ENCODE measurements at places on chromosomes 11 and 22.

DNA sequence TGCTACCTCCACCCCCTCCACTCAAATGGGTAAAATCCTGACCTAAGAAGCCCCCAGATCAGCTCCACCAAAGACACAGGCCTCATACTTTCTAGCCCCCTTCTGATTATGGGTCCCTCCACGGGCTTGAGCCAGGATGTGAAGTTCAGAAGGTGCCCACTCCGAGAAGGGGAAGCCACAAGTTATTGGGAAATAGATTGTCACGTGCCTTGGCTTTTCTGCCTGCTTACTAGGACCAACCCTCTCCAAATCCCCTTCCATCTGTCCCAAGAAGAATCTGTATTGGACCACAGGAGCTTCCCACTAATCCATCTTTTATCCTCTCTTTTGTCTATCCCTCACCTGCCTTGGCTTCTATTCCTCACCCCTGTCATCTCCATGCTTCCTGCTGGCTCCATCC, 3.0 kb upstream of the NRGN start:
- DNase-seq, result peak; percentile 90

DNA sequence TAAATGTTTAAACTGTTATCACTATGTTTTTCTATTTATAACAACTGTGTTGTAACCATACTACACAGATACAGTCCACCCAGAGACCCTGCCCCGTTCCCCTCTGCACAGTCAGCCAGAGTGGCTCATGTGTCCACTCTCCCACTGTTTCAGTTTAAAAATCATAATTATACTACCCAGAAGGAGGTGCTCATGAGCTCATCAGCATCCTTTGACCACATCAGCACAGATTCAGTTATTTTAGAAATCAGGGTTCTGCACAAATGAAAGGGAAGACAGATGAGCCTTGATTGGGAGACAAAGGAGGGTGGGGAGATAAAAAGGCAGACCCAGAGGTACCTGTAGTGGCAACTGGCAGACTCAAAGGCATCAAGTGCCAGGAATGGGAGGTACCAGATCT, 124.3 kb downstream of the RCN1 start:
- DNase-seq, result no peak

- no peak for DNase-seq
Measured at GRCh38 chr11:60864856-60865513, 2.4 kb upstream of the ZP1 start.

DNA sequence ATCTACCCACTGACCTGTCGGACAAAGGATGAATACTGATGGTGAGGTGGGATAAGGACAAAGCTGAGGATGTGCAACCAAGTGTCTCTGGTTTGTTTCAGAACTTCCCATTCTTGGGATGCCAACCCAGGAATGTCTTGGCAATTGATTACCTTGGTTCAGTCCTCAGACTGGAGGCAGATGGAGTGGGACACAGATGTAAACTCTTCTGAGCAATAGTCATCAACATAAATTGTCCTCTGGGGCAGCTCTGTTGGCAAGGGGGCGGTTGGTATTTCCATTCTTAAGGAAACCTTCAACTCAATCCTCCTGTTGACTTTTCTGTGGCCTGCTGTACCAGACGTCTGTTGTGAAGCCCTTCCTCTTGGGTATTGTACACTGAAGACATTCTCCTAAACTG, 6.8 kb downstream of the ABTB2 start:
- no peak for DNase-seq

DNA sequence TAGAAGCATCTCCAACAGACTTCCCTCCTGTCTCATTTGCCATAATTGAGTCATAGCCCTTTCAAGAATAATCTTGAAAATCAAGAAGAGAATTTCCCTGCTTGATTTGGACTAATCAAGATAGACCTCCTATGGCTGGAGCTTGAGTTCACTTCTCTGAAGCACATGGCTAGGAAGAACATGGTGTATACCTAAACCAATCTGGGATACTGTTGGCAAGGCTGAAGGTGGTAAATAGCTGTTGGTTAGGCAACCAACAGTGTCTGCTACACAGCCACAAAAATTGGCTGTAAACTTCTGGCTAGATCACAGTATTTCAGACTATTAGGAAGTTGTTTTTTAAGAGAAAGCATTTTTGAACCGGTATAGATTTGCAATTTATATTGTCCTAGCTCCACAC, 4.9 kb downstream of the CRYAB start:
- DNase-seq, result no peak

- DNase-seq, result no peak
Measured at GRCh38 chr22:34805771-34806170, 260.2 kb upstream of the ISX start.

DNA sequence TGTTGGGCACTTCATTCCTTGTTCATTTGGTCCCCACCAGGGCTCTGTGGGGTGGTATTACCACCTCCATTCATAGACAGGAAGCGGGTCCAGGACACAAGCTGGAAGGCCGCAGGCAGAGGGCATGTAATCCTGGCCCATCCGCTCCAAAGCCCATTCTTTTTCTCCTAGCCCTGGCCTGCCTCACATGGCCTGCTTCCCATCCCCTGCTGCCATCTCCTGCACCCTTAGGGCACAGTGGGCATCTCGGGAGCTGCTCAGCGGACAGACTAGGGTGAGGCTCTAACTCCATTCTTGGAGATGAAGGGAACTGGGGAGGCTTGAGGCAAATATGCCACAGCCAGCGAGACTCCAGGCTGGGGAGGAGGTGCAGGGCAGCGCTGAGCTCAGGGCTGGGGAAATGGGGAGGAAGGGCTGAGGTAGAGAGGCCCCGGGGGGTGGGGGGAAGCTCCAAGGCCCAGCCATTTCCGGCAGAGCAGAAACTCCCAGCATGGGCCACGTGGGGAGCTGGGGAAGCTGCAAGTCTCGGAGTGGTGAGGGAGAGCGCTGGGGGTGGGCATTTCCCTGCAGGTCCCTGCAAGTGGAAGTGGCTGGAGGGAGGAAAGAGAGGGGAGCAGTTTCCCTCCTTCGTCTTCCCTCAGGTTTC, 14.3 kb upstream of the BCL9L start:
- peak; percentile 94 for DNase-seq

DNA sequence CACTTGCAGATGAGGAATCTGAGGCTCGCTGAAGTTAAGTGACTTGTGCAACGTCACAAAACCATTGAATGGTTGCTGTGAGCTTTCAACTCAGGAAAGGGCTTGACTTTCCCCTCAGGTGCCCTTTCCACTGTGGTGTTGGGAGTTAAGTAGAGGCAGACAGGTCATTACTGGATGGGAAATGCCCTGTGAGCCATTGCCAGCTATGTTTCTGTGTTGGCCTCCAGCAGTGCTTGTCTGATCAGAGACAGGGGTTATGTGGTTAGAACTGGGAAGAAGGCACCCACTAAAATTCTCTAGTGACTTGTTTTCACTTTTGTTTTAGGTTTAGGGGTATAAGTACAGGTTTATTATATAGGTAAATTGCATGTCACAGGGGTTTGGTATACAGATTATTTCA, 96.6 kb downstream of the FDX1 start:
- DNase-seq, result no peak

DNA sequence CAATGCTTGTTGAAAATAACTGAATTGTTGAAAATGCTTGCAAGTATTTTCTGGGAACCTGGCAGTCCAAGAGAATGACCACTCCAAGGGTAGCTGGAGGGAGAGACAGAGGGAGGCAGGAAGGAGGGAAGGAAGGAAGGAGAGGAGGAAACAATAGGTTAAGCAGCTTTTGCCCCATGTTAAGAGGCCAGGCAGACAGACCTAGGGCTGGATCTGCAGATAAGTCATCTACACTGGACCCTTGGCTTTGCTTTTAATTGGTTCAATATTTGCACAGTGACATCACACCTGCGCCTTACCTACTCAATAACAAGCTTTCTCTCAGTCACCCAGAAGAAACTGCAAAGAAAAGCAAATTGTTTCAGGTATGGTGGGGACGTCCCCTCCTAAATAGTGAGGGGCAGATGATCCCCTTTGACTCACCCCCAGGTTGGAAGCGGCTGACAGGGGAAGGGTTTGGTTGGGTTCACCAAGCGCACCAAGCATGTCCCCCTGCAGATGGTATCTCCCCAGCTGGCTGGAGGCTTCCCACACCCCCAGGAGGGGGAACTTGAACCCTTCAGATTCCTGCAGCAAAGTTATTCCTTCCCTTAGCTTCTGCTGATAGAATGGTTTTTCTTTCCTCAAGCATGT, 24.3 kb downstream of the MYH9 start:
- DNase-seq, result no peak

- no peak for DNase-seq
Measured at GRCh38 chr22:25749420-25750169, 7.6 kb downstream of the MYO18B start.

- DNase-seq, result no peak
Measured at GRCh38 chr11:60477035-60477445, 15.5 kb upstream of the MS4A12 start.

- no peak for DNase-seq
Measured at GRCh38 chr11:26149585-26149984, 182.3 kb upstream of the ANO3 start.

GRCh38 chr22:27347951-27348350, 453.6 kb downstream of the MN1 start:
- DNase-seq, result no peak

- DNase-seq, result no peak
Measured at GRCh38 chr11:78605296-78605695, 30.6 kb upstream of the NARS2 start.

GRCh38 chr11:78796956-78797355, 222.3 kb upstream of the NARS2 start:
- DNase-seq, result no peak

DNA sequence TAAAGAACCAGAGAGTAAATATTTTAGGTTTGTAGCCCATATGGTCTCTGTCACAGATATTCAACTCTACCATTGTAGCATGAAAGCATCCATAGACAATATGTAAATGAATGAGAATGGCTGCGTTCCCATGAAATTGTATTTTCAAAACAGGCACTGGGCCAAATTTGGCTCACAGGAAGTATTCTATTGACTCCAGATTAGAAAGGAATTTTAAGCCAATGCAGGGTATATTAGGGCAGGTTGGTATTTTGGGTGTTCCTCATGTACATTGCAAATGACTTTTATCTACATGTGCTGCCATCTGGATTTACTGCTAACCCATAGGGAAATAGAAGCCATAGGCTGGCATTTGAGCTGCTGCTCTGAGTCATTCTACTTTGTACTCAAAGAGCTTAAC, 35.1 kb upstream of the PDGFD start:
- no peak for DNase-seq

- DNase-seq, result peak; percentile 16
Measured at GRCh38 chr11:44578279-44578678, 12.8 kb downstream of the CD82 start.

DNA sequence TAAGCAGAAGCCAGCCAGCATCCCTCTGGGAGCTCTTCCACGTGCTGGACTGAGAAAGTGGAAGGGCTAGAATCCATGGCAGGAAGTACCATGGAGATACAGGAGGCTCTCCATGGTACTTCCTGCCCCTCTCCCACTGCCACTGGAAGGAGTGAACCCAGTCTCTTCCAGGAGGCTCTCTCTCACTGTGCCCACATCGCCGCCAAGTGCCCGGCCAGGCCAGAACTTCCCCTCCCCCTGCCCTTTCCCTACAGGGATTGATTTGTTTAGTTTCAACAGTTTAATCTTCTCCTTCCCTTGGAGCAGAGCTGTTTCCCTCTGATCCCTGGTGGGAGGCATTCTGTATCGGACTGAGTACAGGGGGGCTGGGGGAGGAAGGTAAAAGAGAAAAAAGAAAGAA, 133.6 kb downstream of the DSCAML1 start:
- no peak for DNase-seq

DNA sequence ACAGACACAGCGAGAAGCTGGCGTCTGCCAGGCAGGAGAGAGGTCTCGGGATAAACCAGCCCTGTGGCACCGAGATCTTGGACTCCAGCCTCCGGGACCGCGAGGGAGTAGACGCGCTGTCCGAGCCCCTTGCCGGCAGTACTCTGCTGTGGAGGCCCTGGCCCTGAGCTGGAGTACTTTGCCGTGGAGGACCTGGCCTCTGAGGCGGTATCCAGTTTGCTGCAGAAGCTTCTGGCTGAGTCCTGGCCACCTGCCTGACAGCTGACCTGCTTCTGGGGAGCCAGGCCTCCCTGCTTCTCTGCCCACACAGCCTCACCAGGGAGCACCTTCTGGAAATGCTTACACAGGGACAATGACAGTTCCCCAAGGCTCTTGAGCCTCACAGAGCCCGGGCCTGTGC, 31.6 kb upstream of the CARS1 start:
- no peak for DNase-seq

DNA sequence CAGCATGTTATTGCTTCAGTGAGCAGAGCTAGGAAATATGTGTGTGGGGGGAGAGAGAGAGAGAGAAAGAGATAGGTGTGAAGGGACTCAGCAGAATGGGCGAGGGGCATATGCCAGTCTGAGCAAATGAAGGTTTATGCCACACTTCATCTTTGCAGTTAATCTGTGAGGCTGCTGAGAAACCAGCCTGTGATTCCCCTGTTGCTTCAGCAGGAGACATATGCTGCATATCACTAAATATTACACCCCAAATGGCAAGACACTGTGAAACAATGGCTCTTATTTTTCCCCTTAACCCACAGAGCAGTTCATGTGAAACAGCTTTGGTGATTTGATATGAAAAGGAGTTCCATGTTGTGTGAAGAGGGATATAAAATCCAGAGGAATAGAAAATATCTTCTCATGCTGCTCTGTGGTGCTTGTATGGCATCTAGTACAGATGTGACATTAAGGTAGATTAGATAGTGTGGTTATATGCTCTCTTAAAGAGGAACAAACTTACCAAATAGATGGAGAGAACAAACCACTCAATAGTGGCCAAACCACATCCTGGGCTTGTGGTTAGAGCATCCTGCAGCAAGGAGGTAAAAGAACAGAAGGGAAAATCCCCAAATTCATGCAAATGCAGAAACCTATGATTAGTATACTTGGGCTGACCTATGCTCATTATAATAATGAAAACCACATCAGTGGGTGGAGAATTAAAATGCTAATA, 864.2 kb downstream of the FAM181B start:
- DNase-seq, result peak; percentile 76

- no peak for DNase-seq
Measured at GRCh38 chr11:42571131-42571877, 740.5 kb upstream of the API5 start.

- DNase-seq, result peak; percentile 82
Measured at GRCh38 chr11:111777094-111778046, 11.2 kb upstream of the PPP2R1B start.

- no peak for DNase-seq
Measured at GRCh38 chr11:45409587-45409986, 123.4 kb upstream of the SYT13 start.

DNA sequence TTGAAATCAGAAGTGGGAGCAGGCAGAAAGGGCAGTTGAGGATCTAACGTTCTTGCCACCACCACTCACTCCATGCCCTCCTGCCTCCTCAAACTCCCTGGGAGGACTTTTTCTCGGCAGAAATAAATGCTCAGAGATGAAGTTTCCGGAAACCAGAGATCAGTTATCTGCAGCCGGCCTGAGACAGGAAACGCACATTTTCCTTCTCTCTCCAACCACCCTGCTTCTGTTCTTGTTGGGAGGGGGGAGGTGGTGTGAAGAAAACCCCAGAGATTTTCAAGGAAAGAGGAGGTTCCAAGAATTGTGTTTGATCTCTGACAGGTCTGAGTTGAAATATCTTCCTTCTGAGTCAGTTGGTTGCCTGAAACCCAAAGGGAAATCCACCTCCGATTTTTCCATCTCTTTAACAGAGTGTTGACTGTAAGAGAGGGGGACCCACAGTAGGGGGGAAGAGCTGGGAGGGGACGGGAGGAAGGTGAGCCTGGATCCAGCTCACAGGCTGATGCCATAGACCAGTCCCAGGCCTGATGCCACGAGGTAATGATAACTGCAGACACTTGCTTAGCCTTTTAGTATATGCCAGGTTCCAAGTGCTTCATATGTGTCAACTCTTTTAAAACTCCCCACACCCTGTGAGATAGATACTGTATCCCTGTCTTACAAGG, 100.8 kb downstream of the TRAF6 start:
- peak; percentile 54 for DNase-seq

All from GF-D8 (cell line).